ENCODE measurements at places on chromosomes 11 and 22. TPM values are rescaled to one million over a fixed set of nuclear protein-coding genes. Genes with fewer than 3 reads are reported as not detected.

Gene RAB39A
- total RNA-seq, result 2.8 TPM

GRCh38 chr11:48002561-48002960 is 22.2 kb downstream of the PTPRJ start:
- H3K4me1 ChIP-seq, result no peaks in the 10 kb centered on the region
- H3K36me3 ChIP-seq, result no peaks in the 10 kb centered on the region
- no peak for DNase-seq
- no peaks in the 10 kb centered on the region for H3K27me3 ChIP-seq

Gene ZC3H12C
- total RNA-seq, result 14.3 TPM

GRCh38 chr22:27642104-27642800 is 159.3 kb downstream of the MN1 start:
- DNase-seq, result peak; percentile 60
- no peaks in the 10 kb centered on the region for H3K27me3 ChIP-seq
- H3K27ac ChIP-seq, result no peak overlapping the region
- H3K4me3 ChIP-seq, result no peak overlapping the region
- H3K36me3 ChIP-seq, result no peaks in the 10 kb centered on the region
- no peaks in the 10 kb centered on the region for H3K4me1 ChIP-seq

GRCh38 chr22:22858559-22858937 is 29.1 kb upstream of the IGLL5 start:
- peaks cover 6% of the 10 kb centered on the region for H3K4me1 ChIP-seq
- no peaks in the 10 kb centered on the region for H3K27me3 ChIP-seq
- no peaks in the 10 kb centered on the region for H3K36me3 ChIP-seq
- H3K27ac ChIP-seq, result no peak overlapping the region
- H3K4me3 ChIP-seq, result no peak overlapping the region

Measured in kidney (tissue), 22 donors.